ENCODE measurements at places on chromosomes 1 and 21.

DNA sequence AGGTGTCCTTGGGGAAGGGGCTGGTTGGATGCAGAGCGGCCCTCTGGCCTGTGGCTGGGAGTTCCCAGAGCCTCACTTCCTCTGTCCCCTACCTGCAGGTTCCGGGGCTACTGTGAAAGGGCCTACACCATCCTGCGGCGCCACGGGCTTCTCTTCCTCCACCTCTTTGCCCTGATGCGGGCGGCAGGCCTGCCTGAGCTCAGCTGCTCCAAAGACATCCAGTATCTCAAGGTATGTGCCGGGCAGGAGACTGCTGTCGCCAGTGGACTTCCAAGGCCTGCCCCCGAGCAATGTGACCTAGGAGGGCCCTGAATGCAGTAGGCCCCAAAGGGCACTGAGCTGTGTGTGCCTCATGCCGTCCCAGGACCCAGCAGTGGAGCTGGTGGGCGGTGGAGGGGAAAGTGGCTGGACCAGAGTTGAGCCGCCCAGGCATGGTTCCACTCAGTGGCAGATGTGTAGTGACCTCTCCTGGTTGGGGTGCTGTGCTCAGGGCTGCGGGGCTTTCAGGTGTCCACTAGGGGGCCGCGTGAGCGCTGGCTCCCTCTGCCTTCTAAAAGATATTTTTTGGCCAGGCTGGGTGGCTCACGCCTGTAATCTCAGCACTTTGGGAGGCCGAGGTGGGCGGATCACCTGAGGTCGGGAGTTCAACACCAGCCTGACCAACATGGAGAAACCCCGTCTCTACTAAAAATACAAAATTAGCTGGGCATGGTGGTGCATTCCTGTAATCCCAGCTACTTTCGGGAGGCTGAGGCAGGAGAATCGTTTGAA lies 73.4 kb downstream of the PIK3CD start:
- DNase-seq = no peak

DNA sequence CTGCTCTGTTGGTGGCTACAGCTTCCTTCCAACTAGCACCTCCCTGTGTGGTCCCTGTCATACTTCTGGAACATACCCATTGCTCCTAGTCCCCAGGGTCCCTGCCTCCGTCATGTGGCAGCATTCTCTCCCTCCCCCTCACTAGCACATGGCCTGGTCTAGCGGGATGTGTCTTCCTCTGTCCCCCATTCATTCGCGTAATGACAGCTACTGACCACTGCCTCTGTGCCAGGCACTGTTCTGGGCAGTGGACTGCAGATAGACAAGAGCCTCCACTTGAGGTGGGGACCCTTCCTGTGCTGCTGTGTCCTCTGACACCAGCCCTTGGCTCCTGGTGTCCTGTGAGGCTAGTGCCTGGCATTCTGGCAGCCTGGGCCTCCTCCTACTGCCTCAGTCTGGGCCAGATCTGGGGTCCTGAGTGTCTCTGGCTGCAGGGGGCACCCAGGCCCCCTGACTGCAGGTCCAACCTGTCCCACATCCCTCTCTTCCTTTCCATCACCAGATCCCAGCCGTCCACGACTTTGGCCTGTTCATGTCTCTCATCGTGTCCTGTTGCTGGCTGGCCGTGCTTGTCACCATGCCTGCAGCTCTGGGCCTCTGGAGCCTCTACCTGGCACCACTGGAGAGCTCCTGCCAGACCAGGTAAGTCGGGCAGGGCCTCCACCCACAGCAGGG lies 38.1 kb downstream of the DISP3 start:
- no peak for DNase-seq

DNA sequence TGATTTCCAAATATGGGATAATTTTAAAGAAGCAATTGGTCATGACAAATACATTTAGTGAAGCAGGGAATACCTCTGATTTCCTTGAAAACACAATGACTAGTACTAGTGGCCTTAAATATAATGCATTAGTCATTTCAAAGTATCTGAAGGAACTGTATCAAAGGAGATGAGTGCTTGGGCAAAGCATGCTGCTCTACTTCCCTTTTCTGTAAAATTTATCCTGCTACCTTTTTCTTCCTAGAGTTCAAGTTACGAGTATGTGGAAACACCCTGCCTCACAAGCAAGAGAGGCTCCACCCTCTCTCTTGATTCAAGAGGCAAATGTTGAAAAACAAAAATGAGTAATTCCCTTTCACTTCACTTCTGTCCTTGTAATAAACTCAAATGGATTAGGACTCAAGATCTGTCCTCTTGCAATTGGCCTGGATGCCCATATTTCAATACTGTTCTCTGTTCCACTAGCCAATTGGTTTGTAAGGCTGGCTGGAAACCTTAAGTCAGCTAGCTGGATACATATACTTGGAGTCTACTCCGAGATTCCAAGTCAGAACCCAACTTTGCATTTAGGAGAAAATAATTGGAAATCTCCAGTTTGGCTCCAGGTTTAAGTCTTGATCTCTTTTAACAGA lies 92.5 kb downstream of the CDC42BPA start:
- DNase-seq = no peak

DNA sequence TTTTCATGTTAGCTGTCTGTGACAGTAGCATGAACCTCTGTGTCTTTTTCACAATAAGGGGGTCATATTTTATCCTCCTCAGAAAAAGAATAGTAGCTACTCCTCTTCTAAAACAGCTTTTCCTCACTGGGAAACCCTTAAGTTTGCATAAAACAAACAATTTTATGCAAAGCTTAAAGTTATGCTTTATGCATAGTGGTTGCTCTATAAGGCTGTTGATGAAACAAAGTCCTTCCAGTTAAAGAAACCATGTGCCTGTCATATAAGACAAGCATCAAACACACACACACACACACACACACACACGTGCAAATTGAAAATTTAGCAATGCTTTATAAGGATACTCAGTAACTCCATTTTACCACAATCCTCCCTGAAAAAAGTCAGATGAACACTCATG lies 107.0 kb downstream of the CHD1L start:
- DNase-seq = no peak

DNA sequence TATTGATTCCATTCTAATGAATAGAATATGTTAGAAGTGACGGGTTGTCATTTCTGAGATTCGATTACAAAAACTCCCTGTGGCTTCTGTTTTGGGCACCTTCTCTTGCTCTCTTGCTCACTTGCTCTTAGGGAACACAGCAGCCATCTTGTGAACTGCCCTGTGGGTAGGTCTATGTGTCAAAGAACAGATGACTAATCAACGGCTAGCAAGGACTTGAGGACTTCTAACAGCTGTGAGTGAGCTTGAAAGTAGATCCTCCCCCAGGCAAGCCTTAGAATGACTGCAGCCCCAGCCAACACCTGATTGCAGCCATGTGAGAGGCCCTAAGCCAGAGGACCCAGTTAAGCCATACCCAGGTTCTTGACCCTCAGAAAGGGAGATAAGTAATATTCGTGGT lies 49.3 kb downstream of the AZIN2 start:
- no peak for DNase-seq

- DNase-seq = no peak
These were observed 2.2 kb downstream of the CSF1 start for GRCh38 chr1:109912873-109913272.

GRCh38 chr1:1432274-1432950 lies 3.1 kb upstream of the VWA1 start:
- DNase-seq = no peak

DNA sequence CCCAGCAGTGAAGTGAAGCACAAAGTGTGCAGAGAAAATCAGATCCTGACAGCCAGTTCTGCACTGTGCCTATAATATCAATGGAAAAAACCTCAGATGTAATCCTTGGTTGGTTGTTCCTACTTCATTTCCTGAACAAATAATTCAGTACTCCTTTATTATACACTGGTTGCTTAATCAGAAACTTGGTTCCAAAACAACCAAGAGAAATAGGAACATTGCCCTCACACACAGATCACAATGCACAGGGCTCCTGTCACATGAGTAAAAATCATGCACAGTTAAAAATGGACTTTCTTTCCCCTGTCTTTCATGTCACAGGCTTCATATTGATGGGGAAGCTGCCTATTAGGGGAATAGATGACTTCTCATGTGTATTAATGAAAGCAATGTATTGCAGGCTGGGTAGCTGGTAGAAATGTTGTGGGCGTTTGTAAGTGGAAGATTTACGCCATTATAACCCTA lies 9.7 kb downstream of the DNASE2B start:
- DNase-seq = no peak

- DNase-seq = no peak
These were observed 60.6 kb upstream of the SEC16B start for GRCh38 chr1:178030467-178030866.

DNA sequence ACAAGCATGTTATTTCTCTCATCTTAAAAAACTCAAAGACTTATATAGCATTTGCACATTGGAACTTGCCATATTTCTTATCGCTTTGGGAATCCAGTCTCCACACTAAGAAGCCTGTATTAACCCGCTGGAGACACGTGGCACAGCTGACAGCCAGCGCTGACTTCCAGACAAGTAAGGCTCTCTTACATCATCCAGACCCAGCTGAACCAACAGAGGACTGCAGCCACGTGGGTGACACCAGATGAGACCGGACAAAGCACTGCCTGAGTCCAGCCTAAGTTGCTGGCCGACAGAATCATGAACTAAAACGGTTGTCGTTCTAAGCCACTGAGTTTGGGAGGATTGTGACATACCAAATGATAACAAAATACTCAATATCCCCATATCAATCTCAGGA lies 6.3 kb upstream of the CD247 start:
- no peak for DNase-seq

DNA sequence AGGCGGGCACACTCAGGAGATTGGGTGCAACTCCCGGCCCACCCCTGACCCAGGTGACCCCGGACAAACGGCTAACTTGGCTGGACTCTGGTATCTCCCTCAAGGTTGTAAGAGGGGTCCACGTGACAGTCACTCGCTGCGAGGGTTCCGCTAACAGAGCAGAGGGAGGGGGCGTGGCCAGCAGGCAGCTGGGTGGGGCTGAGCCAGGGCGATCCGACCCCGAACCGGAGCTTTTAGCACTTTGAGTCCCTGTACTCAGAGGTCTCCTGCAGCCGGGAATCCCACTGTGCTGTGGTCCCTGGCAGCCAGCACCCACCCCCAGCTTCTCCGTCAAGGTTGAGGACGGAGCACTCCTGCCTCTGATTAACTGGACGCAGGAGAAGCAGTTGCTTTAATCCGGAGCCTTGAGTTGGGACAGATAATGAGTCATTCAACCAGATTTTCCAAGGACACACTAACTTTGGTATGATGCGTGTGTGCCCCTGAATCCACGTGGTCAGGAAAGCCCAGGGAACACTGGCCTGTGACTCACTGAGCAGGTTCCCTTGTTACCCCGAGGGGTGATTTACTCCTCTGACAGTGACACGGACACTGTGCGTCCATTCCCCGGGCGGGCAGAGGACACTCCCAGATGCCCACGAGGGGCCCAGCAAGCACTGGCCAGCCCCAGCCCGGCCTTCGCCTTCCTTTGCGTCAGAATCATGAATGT lies 16.8 kb downstream of the TRPM2 start:
- DNase-seq = no peak

DNA sequence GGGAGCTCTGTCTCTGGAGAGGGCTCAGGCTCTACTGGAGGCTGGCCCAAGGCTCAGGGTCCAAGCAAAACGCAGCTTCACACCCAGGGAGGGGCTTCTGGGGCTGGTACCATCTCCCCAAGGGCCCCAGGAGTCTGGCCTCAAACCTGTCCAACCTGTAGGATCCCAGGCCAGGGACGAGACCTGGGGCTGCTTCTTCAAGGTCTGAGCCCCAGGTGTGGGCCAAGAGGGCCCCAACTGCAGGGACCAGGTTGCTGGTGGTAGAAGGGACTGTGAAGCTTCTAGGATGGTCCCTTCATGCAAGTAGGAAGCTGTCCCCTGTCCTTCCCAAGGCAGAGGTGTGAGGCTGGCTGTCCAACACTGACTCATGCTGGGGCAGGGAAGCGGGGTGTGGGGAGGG lies 7.8 kb upstream of the MMEL1 start:
- DNase-seq = no peak

DNA sequence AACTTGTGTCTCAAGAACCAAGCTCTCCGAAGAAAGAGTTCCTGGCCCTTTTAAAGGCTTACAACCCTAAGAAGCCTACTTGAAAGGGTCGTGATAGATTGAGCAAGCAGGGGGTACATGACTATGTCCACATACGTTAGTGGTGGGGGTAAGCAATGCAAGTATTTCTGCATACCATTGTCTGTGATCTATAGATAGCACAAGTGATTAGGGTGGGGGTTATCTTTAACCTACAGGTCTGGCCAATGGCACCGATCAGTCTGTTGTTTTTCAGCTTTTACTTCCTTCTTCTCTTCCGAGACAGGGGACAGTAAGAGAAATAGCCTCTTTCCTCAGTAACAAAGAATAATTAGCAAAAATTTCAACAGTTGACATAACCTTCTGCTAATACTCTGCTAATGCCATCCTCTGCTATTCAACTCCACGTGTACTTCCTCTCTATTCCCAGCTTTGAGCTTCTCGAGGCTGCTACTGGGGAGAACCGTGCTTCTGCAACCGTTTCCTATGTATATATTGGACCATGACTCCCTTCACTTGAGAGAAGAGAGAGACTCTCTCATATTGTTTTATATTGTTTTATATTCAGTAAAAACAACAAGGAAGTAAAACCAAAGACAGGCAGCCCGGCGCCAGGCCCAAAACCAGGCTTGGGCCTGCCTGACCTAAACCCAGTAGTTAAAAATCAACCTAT lies 727.7 kb upstream of the NCAM2 start:
- DNase-seq = no peak

GRCh38 chr1:193066606-193067005 lies 7.2 kb downstream of the RO60 start:
- no peak for DNase-seq

DNA sequence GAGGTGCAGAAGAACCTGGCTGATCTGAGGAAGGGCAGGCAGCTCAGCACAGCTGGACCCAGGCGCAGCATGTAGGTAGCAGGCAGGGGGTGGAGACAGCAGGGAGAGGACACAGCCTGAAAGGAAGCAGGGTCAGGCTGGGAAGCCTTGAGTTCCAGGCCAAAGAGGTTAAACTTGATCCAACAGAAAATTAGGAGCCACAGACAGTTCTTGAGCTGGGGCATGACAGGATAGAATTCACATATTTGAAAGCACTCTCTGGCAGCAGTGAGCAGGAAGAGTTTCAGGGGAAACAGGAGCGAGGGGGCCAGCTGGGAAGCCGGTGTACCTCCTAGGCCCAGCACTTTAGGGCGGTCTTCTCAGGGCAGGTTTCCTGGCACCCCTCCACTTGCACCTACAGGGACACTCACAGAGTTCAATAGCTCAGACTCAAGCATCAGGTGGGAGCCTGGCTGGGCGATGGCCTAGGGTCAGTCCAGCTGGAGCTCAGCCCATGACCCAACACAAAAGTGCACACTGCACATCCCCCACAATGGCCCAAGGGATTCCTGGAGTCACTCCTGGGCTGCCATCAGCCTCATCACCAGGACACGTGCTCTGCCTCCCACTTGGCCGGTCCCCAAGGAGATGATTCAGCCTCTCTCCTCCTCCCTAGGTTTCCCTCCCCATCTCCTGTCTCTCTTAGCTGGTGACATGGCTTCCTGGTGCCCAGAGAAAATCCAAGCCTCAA lies 22.7 kb downstream of the MATN1 start:
- no peak for DNase-seq

- DNase-seq = no peak
These were observed 31.8 kb downstream of the KCNK2 start for GRCh38 chr1:215114154-215114933.

- no peak for DNase-seq
These were observed 110.5 kb downstream of the GLIS1 start for GRCh38 chr1:53628286-53628955.

Data from esophagus squamous epithelium (tissue), 5 donors.